CD4-positive, alpha-beta T cell treated with Interleukin-4 for 4 hours (primary cell): ENCODE measurements at places on chromosomes 2 and 18.

DNA sequence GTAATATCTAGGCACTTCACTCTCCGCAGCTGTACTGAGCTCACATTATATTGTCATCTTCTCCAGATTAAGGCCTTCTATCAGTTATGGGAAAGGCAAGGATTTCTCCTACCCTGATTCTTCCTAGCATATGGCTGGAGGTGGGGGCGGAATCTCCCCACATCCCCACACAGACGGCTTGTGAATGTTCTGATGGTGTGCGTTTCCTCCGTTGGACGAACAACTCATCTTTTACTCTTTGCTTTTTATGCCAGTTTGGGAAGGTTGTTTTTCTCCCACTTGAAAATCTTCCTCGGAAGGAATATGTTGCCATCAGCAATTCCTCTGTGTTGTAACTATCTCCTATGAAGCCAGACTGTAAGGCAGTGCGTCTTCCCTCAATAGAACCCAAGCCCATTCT, 24.3 kb downstream of the KLHL29 start:
- DNase-seq = no peak

GRCh38 chr2:17816396-17817245, at the start of gene MSGN1:
Gene MSGN1 (plus strand): TSS chr2:17816460. CDS start chr2:17816519, 59 bp downstream.
- no peak for DNase-seq

GRCh38 chr2:146374505-146374904, 1470.3 kb upstream of the ACVR2A start:
- DNase-seq = no peak

DNA sequence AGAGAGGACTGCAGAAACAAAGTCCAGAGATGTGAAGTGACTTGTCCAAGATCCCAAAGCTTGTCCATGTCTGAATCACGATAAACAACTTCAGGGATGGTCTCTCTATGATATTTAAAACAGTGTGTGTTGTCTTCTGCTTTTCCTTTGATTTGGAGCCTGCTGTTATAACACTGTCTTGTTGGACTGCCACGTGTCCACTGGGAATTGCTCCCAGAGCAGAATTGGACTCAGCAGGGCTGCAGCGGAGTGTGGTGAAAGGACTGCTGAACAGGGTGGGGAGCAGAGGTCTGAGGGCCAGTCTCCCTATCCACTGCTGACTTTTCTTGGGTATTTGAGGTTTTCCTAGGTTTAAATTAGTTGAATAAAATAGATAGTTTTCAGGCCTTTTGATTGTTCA, 68.3 kb downstream of the IL1R2 start:
- DNase-seq = no peak

DNA sequence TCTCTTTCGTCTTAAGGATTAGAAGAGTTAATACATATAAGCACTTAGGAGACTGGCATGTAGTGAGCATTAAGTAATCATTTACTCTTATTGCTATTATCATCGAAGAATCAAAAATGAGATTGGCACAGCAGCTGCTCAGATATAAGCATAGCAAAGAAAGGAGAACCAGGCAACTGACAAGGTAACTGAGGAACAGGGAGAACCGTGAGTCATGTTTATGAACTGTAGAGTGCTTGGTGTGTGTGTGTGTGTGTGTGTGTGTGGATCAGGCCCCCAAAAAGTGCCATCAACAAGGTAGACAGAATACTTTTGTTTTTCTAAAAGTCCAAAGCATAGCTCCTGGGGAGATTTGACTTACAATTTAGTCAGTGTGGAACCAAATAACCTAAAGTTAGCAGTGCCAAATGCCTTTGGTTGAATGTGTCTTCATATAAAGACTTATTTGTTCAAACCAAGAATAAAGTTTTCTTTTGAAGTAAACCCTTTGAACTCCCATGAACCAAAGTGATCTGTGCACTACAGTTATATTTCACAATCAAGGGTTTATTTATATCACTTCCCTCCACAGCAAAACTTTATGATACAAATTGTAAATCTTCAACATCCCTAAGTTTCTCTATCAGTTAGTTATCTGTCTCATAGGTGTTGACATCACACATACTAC, 660.6 kb downstream of the NYAP2 start:
- no peak for DNase-seq
